ENCODE measurements at places on chromosomes 5 and 9.

DNA sequence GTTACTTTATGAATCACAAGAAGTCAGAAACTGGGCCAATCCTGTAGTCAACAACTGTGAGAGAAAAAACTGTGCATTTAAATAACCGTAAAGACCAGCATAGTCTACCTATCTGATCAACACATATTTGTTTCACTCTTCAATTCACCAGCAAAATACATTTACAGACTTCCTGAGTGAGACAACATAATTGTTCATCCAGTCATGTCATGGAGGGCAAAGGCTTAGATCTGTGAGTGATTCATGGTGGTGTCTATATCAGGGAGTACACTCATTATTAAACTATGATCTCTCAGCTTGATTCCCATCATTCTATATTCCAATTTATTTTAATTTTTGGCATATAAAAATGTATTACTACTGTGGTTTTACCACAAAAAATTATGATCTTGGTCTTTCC, 694.6 kb downstream of the DNAH5 start:
- DNase-seq: no peak

DNA sequence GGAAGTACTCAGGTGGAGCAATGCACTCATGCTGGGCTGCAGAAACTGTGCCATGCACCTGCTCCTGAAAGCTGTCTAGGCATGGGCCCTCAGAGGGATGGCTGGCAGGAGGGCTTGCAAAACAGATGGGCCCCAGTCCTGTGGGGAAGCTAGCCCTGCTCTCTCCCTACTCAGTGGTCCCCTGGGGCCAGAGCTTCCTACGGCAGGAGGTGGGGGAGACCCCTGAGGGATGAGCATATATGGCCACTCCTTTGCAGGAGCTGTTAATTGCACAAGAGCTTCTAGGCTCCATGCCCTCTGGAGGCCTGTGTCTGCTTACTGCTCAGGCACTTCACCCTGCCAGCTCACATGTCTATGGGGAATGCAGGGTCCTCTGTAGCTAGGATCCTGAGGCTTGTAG, 545.3 kb upstream of the PTPRD start:
- no peak for DNase-seq

- DNase-seq: no peak
These were observed 126.0 kb upstream of the IRX2 start for GRCh38 chr5:2877522-2877921.

- no peak for DNase-seq
These were observed 26.0 kb upstream of the EPB41L4B start for GRCh38 chr9:109346904-109347303.

GRCh38 chr5:36948041-36948440, 71.5 kb downstream of the NIPBL start:
- no peak for DNase-seq

DNA sequence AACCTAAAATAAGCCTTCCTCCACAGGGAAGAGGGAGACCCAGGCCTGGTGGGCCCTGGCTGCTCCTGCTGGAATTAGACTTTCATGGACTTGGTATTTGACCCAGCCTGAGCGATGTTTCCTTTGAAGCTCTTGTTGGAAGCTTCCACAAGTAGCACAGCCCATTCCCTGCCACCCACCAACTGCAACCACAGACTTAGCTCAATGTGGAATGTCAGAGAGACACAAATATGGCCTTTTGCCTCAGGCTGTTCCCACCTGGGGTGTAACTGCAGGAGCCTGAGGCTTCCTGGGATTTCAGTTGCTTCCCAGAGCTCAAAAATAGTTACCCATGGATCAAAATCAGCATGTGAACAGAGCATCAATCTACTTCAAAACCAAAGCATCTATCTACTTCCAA, 70.3 kb upstream of the LHFPL2 start:
- no peak for DNase-seq

- DNase-seq: no peak
These were observed 23.3 kb downstream of the SLC1A3 start for GRCh38 chr5:36629729-36630128.

DNA sequence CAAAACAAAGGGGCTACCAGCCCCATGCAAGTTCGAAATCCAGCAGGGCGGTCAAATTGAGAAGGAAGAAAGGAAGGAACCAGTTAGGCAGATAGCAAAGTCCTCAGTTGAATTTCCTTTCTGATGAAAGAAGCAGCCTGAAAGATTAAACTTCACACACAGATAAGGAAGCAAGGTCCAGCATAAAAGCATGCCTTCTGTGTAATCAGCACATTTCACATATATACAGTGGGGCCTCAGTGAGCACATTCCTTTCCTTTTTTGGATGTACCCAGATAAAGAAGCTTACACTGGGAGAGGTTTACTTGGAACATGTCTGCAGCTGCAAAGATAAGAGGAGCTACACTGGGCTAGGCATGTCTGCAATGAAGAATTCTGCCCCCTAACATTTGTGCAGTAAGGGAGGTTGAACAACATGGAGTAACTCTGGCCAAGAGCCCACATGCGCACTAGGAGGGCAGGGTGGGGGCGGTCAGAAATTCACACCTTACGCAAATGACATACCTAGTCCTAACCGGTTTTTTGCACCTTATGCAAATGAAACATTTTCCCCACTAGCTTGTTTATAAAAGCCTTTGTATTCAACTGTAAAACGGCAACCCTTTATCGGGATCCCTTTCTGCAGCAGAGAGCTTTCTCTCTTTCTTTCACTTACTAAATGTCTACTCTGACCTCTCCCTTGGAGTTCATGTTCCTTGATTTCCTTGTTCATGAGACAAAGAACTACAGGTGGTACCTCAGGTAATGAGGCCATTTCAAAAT, 149.7 kb upstream of the FBXL17 start:
- no peak for DNase-seq

DNA sequence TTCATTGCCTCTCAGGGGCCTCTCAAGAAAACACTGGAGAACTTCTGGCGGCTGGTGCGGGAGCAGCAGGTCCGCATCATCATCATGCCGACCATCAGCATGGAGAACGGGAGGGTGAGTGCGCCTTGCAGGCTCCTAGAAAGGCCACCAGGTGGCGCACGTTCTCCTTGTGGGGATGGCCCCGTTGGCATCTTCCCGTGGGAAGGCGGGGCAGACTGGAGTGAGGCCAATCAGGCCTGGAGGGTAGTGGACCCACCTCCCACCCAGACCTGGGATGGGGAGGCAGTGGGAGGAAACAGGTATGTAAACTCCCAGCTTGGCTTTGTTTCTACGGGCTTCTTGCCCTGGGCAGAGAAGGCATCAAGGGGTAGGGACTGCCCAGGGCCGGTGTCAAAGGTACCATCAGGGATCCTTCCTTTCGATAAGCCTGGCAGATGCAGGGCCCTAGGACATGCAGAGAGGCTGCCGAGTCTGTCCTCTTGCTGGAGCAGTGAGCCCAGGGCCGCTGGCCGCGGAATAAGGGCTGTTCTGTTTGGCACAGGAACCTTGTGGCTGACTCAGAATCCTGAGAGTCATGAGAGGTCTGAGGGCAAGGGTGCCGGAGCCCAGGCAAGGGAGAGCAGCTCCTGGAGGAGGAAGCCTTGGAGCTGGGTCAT, 18.9 kb upstream of the SPTLC1 start:
- DNase-seq: peak; percentile 63

GRCh38 chr9:136901516-136902258, 15.4 kb downstream of the TRAF2 start:
- no peak for DNase-seq

DNA sequence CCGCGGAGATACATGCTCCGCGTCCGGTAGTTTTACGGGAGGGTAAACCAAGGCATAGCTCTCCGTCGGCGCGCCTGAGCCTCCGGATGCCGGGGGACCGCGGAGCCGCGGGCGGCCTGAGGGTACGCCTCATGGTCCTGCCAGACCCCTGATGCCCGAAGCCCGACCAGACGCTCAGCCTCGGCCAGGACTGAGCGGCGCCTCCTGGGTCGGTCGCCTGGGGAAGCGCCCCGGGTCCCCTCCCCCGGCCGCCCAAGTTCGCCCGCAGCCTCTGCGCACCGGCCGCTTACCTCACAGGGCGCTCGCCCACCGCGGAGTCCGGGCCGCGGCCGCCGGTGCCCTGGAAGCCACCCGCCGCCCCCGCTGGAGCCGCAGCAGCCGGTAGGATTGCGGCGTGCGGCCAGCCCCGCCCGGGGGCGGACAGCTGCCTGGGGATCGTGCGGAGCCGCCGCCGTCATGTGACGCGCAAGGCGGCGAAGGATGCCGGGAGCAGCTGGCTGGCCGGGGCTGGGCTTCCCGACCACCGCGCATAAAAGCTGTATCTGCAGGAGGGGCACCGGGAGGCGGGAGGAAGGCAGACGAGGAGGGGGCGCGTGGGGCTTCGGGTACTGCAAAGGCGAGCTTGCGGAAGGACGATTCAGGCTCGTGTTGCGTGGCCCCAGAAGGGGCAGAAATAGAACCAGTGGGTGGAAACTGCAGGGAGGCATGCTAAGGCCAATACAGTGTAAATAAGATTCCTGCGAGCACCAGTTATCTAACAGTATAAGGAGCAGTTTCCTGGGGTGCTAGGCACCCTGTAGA, at the start of gene FBXO10:
TSS of gene FBXO10 (minus strand) at position 460 of the 801 bp plus-strand sequence. CDS start 34,612 bp downstream, outside the sequence.
- peak; percentile 86 for DNase-seq

GRCh38 chr5:37582202-37582601, 203.1 kb downstream of the WDR70 start:
- DNase-seq: no peak

DNA sequence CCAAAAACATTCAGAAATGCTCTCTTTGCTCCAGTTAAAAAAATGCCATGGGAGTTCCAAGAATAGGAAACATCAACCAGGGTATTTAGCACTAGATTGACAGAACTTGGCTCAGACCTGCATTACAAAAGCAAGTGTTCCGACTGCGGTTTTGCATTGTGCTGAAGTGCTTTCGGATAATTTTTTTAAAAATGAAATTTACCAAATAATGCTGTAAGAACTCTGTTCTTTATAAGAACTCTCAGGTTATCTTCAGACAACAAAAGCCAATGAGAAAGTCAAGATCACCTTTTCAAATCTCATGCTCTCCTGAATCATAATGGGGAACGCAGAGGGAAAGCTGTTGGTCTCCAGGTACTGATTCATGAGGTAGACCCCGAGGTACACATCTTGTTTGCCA, 483 bp upstream of the PLPP6 start:
- DNase-seq: no peak

GRCh38 chr5:96741891-96742309, 65.8 kb downstream of the ERAP1 start:
- no peak for DNase-seq

DNA sequence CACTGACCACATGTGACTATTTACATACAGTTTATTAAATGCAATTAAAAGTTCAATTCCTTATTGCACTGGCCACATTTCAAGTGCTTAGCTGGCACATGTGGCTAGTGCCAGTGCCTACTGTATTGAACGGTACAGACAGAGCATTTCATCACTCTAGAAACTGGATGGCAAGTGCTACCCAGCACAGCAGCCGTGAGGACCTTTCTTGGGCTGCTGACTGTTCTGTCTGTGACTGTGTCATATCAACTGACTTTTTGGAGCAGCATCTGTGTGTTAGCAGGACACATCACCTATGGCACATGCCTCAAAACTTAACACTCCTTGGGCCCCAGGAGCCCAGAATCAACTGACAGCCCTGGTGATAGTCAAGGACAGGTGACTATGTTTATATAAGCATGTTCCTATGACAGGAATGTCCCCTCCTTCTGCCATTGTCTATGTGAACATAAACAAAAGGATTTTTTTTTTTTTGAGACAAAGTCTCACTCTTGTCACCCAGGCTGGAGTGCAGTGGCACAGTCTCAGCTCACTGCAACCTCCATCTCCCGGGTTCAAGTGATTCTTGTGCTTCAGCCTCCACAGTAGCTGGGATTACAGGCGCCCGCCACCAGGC, 8.9 kb downstream of the IRF1 start:
- DNase-seq: no peak

DNA sequence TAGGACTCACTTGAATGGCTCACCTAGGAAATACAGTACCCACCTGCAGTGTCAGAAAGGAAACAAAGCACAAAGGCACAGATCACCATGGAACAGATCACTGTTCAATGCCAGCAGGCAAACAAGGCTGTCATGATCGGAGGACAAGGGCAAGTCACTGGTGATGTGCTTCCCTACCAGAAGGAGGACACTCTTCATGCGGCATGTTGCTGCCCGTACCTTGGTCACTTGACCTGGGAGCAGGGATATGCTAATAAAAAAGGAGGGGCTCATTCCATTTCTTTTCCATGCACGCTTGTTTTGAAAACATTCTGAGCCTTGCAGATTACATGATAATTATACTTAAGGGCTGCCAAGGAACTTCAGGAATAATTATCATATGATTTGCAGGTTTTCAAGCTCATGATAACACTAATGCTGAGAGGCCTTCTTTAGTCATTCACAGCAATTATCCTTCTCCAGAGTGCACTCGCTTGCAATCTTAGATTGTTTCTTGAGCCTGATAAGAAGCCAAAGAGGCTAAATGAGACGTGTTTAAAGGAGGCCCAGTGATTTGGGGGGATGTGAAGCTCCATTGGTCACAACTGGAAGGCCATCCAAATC, 36.1 kb upstream of the STARD4 start:
- DNase-seq: no peak

- DNase-seq: no peak
These were observed 70.5 kb downstream of the IRX2 start for GRCh38 chr5:2680979-2681378.

- DNase-seq: no peak
These were observed 438 bp downstream of the NSUN2 start for GRCh38 chr5:6632324-6632887.

Measured in NCI-H1092 treated with DMSO at 0.1 percent for 48 hours (cell line).